Islet precursor cell (in vitro differentiated cells): ENCODE measurements at places on chromosomes 7 and 10.

DNA sequence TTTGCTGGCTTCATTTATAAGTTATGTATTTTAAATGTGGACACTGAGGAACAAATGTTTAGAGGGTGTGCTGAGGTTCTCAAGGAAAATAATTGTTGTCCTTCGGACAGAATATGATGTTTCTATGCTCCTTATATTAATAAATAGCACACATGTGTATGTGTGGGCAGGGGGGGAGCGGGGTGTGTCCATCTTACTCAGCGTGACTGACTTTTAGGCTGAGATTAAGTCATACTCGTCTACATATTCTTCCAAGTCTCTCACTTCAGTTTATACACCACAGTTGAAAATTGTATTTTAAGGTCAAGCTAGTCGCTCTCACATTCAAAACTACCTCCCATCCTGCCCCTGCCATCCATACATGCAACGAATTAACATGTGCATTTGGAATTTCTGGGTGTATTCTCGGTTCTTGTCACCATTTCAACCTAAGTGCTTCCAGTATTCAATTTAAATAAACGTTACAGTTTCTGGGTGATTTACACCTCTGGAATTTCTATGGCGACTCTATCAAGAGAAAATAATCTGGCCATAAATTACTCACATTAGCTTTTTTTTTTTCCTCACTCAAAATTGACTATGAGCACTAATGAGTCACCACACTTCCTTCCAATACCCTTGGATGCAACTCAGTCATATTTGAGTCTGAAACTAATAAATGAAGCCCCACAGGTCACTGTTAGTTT is 3.3 kb downstream of the PCDH15 start:
- no peak for DNase-seq

- DNase-seq: no peak
Observed at GRCh38 chr10:16944986-16945385, 127.8 kb upstream of the RSU1 start.

GRCh38 chr7:117053432-117053831 is 100.1 kb downstream of the ST7 start:
- DNase-seq: no peak

DNA sequence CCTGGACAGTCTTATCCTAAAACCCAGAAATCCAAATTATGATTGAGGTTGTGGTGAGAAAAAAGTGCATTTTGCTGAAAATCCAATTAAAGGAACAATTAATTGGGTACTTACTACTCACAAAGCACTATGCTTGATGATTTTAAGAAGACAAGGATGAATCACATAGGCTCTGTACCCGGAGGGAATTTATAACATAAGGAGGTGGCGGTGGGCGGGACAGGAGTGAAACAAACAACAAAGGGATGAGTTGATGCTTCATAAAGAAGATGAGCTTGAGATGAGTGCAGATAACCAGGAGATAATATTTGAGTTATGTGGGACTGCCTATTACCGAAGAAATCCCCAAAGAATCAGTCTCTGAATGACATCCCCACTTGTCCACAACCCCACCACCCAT is 171.1 kb upstream of the FZD8 start:
- no peak for DNase-seq

- DNase-seq: no peak
Observed at GRCh38 chr7:83149466-83149865, 13.2 kb downstream of the PCLO start.

GRCh38 chr7:26686448-26686981 is 177.9 kb downstream of the SKAP2 start:
- peak; percentile 81 for DNase-seq

DNA sequence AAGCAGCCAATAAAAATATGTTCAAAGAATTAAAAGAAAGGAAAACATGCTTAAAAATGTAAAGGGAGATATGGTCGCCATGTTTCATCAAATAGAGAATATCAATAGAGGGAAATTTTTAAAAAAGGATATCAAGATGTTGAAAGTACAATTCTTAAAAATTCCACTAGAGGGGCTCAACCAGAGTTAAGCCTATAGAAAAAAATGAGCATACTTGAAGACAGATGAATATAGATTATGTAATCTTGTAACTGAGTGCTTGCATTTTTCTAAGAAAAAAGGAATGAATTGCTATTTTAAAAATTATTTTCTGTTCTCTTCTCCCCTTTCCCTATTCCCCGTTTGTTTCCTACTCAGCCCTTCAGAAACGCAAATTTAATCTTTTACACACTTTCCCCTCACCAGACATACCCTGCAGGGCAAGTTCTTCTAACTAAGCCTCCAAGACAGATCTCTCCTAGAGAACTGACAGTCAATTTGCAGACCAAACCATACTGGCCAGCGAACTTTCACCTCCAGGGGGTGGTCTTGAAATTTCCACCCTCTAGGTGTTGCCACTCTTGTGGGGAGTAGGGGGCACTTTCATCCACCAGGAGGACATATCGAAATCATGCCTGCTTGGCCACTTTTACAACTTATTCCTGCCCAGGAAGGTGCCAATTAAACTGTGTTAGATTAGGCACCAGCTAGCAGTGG is 67.7 kb downstream of the NSUN6 start:
- DNase-seq: no peak

GRCh38 chr7:100044718-100045117 is 4.9 kb upstream of the ZSCAN21 start:
- DNase-seq: no peak

GRCh38 chr7:81195033-81195432 is 276.2 kb upstream of the SEMA3C start:
- DNase-seq: no peak

DNA sequence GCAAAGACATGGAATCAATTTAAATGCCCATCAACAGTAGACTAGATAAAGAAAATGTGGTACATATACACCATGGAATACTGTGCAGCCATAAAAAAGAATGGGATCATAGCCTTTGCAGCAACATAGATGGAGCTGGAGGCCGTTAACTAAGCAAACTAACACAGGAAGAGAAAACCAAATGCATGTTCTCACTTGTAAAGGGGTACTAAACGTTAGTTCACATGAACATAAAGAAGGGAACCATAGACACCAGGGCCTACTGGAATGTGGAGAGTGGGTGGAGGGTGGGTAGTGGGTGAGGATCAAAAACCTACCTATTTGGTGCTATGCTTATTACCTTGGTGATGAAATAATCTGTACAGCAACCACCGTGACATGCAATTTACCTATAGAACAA is 78.4 kb upstream of the GSDME start:
- no peak for DNase-seq

DNA sequence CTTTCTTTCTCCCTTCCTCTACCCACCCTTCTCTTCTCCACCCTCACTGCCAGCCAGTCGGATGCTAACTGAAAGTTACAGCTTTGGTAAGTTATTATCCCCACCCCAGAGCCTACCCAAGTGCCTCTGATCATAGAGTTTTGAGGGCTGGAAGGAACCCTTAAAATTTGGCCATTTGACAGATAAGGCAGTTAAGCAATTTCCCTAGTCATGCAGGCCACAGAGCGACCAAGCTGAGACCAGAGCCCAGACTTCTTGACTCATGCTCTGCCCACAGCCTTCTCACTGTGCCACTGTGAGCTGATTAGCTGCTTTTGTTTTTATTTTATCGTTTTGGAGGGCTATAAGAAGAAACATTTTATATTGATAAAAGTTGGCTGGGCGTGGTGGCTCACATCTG is 17.2 kb downstream of the SAP25 start:
- DNase-seq: no peak

GRCh38 chr10:77625379-77625778 is 12.2 kb downstream of the KCNMA1 start:
- DNase-seq: no peak

- no peak for DNase-seq
Observed at GRCh38 chr10:29598851-29599311, 35.9 kb downstream of the SVIL start.
